ENCODE measurements at places on chromosomes 3 and 15. TPM values are rescaled to one million over a fixed set of nuclear protein-coding genes. Genes with fewer than 3 reads are reported as not detected.

GRCh38 chr3:147513785-147514184, 104.6 kb downstream of the ZIC1 start:
- DNase-seq = peak; percentile 70
- no peaks in the 10 kb centered on the region for H3K4me1 ChIP-seq
- no peaks in the 10 kb centered on the region for H3K36me3 ChIP-seq
- H3K27ac ChIP-seq = no peak overlapping the region
- no peaks in the 10 kb centered on the region for H3K27me3 ChIP-seq
- H3K4me3 ChIP-seq = no peak overlapping the region

GRCh38 chr3:111517801-111518200, 24.2 kb upstream of the CD96 start:
- H3K4me3 ChIP-seq = no peak overlapping the region
- no peaks in the 10 kb centered on the region for H3K36me3 ChIP-seq
- no peaks in the 10 kb centered on the region for H3K4me1 ChIP-seq
- DNase-seq = no peak
- no peaks in the 10 kb centered on the region for H3K27me3 ChIP-seq

GRCh38 chr3:30332196-30333021, 274.0 kb upstream of the TGFBR2 start:
- no peaks in the 10 kb centered on the region for H3K27me3 ChIP-seq
- H3K27ac ChIP-seq = no peak overlapping the region
- H3K36me3 ChIP-seq = no peaks in the 10 kb centered on the region
- no peaks in the 10 kb centered on the region for H3K4me1 ChIP-seq
- no peak overlapping the region for H3K4me3 ChIP-seq

DNA sequence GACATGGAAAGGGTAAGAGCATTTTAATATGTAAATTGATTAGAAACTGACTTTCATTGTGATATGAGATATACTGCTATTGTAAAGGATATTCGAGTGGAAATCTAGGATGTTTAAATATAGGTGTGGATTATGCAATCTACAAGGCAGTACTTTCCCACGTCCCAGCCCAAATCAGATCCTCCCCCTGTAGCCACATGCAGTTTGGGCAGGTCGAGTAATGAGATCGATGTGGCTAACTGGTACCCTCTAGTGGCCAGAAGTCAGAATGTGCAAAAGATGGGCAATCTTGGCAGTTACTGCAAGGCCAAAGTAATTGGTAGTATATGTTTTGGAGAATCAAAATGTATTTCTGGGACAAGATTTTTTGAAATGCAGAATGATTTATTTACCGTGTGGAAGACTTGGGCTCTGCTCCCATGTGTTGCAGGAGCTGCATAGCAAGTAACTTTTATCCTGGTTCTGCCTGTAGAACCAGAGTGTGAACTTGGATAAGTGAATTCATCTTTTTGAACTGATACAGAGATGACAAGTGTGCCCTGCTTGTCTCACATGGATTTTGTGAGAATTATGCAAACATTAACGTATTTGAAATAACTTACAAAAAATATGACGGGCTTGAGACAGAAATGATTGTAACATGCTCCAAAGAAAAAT, 94.5 kb upstream of the ADAMTSL3 start:
- no peaks in the 10 kb centered on the region for H3K27me3 ChIP-seq
- H3K27ac ChIP-seq = no peak overlapping the region
- H3K36me3 ChIP-seq = no peaks in the 10 kb centered on the region

Gene CADPS
- 14.7 TPM for polyA plus RNA-seq

Gene GCSAM
- polyA plus RNA-seq = 0.73 TPM

Gene RTP4
- polyA plus RNA-seq = not detected
